Coronary artery (tissue), 2 donors: ENCODE measurements at places on chromosomes 16 and 17.

- no peak for DNase-seq
Observed at GRCh38 chr16:86730086-86730485, 151.7 kb downstream of the FOXL1 start.

DNA sequence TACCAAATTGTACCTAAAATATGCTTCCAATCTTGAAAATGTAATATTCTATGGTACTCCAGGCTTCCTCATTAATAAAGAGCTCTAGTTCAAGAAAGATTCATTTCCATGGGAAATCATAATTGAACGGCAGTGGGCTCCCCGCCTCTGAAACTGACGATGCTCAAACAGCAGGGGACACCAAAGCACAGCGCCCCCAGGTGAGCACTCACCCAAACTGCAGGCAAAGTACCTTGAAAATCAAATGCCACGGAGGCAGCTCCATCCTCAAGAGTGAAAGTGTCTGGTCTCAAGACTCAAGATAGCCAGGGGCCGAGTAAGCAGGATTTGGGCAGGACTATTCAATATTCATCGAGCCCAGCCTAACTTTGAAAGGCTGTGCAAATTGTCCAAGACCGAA lies 217.4 kb upstream of the TNRC6C start:
- peak; percentile 35 for DNase-seq

GRCh38 chr16:3187798-3188674 lies at the start of gene OR1F1:
OR1F1 (plus strand) TSS chr16:3188204.
- no peak for DNase-seq

GRCh38 chr17:40038882-40039513 lies 15.2 kb downstream of the MED24 start:
- DNase-seq, result peak; percentile 87

DNA sequence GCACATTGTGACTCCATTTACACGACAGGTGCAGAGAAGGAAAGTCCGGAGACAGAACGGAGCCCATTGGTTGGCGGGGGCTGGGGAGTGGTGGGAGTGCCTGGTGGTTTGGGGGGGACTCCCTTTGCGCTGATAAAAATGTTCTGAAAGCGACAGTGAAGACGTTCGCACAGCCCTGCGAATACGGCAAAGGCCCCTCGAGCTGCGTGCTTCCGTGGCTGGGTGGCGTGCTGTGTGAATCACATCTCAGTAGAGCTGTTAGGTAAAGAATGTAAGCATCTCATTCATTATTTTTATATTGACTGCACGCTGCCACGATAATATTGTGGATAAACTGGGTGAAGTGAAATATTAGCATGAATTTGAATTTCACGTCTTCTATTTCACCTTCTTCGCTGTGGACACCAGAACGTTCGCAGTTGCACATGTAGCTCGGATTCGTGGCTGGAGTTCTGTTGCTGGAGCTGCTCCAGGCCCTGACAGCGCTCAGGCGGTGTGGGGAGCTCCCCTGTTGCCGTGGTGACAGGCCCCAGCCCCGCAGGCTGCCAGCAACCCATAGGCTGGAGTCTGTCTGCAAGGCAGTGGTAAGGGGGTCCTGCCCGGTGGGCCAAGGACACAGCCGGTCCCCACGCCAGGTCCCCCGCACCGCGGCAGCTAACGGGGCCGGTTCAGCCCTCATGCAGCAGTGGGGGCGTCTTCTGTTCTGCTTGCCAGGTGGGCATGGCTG lies 44.6 kb downstream of the SOX8 start:
- DNase-seq, result no peak

GRCh38 chr16:89905511-89906139 lies 13.0 kb upstream of the MC1R start:
- DNase-seq, result no peak

DNA sequence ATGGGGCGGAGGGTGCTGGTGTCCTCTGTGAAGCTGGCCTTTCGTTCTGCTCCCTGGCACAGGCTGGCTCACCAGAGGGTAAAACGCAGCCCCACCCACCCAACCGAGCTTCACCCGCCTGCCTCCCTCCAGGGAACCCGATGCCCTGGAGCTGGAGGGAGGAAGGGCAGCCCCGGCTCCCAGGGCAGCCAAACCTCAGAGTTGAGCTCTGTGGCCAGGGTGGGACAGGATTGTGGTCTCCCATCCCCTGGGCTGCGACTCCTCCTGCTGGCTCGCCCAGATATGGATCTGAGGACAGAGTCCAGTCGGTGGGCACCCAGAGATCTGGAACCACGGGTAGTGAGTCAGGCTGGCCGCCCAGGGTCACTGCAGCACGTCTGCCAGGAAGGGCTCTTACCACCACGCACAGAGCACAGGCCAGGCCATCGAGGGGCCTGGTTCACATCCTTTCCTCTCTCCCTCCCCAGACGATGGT lies 42.6 kb upstream of the CHMP6 start:
- no peak for DNase-seq

DNA sequence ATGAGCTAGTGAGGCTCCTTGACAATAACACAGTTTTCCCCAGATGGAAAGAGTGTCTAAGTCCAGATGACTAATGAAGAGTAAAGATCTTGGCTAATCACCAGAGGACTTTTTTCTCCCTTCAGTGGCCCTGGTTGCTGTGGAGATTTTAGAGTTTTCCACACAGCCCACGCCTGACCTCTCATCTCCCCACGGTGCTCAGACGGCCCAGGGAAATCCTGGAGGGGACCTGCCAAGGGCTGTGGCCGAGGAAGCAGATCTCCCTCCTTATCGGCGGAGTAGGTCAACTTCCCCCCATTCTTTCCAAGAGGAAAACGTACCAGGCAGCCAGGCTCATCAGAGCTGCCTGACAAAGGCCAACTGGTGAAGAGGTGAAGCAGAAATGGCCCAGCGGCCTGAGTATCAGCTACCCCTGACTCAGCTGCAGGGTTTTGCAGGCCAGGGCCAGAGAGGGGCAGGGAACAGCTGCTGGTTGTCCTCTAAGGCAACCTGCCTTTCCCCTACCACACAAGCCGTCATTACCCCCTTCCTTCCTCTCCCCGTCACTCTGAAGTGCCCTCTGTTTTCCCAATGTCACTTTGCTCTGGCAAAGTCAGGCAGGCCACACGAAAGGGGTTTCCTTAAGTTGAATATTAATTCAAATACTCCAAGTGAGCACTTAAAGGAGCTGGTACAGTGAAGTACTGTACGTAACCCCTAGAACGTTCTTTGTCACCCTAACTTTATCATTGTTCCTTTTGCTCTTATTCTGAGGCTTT lies 140.2 kb upstream of the ADAMTS18 start:
- DNase-seq, result peak; percentile 71

DNA sequence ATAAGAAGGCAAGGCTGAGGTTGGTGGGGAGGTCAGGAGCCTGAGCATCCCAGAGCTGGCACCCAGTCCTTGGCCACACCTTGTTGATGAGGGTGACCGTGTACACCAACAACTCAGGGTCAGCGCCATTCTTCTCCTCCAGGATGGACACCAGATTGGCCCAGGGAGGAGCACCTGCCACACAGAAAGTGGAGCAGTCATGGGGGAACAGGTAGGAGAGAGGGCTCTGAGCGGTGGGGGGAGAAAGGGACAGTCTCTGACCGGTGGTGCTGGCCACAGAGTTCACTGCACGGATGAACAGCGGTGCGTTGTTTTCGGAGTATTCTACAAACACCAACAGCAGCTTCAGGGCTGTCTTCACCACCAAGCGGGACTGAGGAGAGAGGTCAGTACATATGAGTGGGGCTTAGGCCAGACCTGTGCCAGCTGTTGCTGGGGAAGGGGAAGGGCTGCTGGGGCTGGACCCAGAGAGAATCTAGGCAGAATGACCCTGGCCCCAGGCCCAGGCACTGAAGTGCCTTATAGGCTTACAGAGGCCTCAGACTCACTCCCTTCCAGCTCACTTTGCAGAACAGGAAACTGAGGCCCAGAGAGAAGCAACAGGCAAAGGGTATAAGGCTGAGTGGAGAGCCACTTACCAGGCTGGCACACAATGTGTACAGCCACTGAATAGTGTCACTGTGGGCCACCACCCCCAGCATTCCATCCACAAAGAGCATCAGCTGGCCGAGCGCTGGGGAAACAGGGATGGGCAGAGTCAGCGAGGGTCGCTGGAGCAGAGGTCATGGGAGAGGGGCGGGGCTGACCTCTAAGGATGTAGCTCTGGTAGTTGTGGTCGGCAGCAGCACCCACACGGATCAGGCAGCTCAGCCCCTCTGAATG lies 9.6 kb downstream of the FHOD1 start:
- DNase-seq, result no peak

- no peak for DNase-seq
Observed at GRCh38 chr16:56847173-56847910, 17.7 kb upstream of the SLC12A3 start.

DNA sequence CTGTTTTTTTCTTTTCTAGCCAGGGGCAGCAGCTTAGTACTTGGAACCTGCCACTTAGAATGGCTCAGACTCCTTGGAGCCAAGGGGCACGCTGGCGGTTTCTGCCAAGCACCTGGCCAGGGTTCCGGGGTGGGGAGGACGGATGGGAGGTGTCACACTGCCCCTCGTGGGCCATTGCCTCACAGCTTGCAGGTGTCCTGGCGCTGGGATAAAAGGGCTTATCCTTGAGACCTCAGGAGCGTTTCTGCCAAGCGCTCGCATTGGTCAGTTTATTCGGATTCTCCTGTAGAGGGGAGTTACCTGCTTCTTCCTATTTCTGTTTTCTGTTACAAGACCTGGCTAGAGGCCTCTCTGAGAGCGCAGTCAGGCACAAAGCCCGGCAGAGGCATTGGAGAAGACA lies 234.6 kb downstream of the MSI2 start:
- DNase-seq, result no peak

- DNase-seq, result no peak
Observed at GRCh38 chr16:31131841-31132271, 3.7 kb downstream of the PRSS8 start.

- DNase-seq, result no peak
Observed at GRCh38 chr16:72244853-72245252, 72.9 kb upstream of the PMFBP1 start.

- DNase-seq, result no peak
Observed at GRCh38 chr17:79752175-79752574, 21.4 kb downstream of the ENPP7 start.

DNA sequence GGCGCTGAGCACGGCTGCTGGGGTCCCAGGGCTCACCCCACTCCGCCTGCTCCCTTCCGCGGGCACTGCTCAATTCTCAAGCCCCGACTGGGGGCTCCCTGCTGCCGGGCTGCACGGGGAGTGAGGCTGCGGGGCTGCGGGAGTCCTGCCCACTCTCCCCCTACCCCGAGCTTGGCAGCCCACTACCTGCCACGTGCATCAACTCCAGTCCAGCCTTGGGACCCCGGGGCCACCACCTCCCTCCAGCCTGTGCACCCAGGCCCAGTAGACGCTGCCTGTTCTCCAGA lies 43.3 kb upstream of the SSTR5 start:
- DNase-seq, result no peak

DNA sequence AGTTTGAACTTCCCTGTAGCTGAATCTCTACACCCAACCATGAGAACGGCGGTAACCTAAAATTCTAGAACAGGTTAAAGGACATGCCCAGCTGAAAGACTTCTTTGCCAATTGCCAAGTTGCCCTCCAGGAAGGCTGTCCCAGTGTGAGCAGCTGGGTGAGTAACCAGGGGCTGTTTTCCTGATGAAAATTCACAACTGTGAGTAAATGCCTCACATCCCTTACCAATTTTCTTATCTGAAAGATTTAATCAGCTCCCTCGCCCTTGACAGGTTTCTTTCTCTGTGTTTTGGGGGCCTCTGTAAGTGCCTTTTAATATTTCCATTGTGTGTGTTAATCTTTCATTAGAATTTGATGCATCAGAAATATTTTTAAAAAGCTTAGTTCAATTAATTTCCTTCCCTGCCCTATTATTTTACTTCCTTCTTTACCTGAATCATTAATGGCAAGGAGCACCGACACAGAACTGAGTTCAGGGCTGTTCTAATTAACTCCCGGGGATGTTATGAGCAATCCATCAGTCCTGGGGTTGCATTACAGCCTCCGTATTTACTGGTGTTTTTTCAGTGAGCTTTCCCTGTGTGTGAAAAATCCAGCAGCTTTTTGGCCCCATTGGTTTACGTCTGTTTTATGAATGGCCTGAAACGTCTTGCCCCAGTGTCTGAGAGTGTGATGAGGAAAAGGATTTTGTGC lies 152.9 kb downstream of the CLEC16A start:
- no peak for DNase-seq

DNA sequence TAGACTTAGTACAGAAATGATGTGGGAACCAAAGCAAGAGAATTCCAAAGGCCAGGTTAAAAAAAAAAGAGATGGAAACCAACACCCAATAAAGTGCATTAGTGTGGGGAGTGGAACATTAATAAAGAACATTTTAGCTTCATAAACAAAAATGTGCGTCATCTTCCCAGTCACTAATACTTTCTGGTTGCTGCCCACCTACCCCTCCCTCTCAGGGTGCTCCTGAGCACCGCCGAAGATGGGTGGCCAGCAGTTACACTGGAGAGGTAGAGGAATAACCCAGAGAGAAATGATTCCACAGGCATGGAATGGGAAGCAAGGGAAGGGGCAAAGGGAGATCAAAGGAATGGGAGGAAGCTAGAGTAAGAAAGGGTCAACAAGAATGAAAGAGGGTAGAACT lies 6.0 kb upstream of the CHD3 start:
- DNase-seq, result peak; percentile 28

- no peak for DNase-seq
Observed at GRCh38 chr17:72465191-72466024, 344.6 kb downstream of the SOX9 start.

GRCh38 chr16:80883159-80883642 lies 78.8 kb upstream of the CDYL2 start:
- no peak for DNase-seq

- no peak for DNase-seq
Observed at GRCh38 chr17:31015639-31016038, 44.8 kb downstream of the RNF135 start.

GRCh38 chr17:46851029-46851741 lies at the start of gene WNT9B:
WNT9B (plus strand) TSS chr17:46851583; CDS start chr17:46851639, 56 bp downstream.
- DNase-seq, result no peak
